ENCODE measurements at places on chromosomes 6 and 20.
A peak's percentile ranks its signal among the peaks of the same experiment; 100 is the strongest.

- DNase-seq, result no peak
Observed at GRCh38 chr6:125340991-125341390, 39.2 kb upstream of the HDDC2 start.

- DNase-seq, result no peak
Observed at GRCh38 chr6:135235716-135236115, 54.6 kb downstream of the MYB start.

GRCh38 chr6:134934793-134935485 is 15.0 kb downstream of the ALDH8A1 start:
- DNase-seq, result peak; percentile 5

GRCh38 chr20:52905241-52905994 is 66.7 kb upstream of the TSHZ2 start:
- DNase-seq, result no peak

- DNase-seq, result no peak
Observed at GRCh38 chr20:52383995-52384621, 192.5 kb upstream of the ZFP64 start.

DNA sequence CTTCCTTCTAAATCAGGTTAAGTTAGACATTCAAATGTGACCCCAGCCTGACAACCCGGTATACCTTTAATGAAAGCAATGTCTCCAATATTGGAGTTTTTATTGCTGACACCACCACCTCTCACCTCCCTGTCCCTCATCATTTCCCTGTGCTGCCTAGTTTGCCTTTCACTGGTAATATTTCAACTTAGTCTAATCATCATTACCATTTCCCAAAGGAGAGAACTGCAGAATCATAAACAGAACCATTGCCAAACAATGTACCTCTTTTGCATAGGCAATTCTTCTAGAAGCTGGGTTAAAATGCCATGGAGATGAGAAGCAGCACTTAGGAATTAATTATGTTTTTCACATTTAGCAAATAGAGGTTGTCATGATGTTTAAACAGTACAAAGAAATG is 370.3 kb downstream of the LAMA2 start:
- DNase-seq, result no peak

- no peak for DNase-seq
Observed at GRCh38 chr6:37488476-37488875, 11.2 kb downstream of the CCDC167 start.

DNA sequence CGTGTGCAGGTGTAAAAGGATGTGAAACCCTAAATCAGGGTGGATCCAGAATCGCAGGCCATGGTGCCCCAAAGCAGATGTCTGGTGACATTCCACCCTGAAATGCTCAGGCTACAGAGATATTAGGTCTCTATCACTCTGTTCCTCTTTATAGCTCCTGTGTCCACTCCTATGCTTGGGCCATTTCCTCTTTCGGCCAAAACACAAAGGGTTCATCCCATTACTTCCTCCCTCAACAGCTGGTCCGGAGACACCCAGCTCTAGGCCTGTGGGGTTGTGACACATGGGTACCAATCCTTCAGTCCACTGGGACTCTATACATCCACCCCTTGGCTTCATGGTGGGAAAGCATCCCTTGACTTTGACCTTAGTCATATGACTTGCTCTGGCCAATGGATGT is 1.7 kb upstream of the SIGLEC1 start:
- DNase-seq, result no peak

DNA sequence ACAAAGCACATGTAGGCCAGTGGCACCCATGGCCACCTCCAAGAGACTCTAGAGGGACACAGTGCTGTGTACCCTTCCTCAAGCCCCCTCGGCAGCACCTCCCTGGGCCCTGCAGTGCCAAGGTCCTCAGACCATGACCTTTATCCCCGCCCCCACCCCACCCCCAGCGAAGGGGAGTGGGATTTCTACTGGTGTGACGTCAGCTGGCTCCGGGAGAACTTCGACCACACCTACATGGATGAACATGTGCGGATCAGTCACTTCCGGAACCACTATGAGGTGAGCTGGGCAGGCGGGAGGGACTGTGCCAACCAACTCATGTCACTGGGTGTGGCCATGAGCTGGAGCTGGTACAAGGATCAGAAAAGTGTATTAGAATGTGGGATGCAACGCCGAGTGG is 38.0 kb downstream of the TTLL9 start:
- no peak for DNase-seq

DNA sequence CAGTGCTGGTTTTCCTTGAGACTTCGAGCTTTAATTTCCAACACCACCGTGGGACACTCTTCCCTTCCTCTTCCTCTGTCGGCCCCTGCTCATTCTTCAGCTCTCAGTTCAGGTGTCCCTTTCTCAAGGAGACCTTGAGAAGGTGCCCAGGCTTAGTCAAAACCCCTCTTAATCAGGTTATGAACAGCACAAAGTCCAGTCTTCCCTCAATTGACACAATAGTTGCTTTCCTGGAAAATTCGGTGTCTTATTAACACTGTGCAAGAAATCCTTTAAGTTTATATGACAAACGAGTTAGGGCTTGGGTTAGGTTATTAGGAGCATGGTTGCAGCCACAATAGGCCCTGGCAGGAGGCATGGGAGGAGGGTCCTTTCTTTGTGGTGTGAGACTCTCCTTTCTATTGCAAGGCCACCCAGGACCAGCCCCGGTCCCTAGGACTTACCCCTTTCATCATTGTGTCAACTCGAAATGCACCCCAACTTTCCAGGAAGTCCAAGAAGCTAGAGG is 1.5 kb upstream of the NSFL1C start:
- no peak for DNase-seq

DNA sequence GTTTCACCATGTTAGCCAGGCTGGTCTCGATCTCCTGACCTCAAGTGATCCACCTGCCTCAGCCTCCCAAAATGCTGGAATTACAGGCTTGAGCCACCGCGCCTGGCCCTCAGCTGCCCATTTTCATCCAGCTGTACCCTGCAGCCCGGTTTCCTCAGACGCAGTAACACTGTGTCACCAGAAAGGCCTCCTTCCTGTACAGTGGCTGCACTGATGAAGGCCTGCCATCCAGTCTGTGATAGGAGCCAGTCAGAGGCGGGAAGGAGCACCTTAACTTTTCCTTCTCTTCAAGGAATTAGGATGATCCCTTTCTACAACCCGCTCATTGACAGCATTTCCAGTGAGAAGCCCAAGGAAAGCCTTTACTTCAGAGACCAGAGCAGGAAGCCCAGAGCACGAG is 75.9 kb downstream of the GFOD1 start:
- no peak for DNase-seq

DNA sequence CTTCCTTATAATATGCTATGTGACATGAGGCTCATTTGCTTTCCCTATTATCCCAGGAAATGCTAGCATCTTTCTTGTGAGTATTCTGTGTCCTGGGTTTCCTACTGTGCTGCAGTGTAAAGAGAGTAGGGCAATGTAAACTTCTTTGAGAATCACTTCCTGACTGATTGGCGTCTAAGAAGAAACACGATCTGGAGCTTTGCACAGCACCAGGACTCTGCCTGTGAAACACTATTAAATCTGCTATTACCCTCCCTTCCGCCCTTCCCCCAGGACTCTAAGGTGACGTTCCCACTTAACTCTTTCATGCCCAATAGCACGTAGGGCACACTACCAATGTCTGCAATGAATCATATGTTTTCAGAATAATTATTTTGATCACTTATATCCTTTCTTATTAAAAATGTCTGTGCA is 607.3 kb upstream of the CITED2 start:
- peak; percentile 58 for DNase-seq

DNA sequence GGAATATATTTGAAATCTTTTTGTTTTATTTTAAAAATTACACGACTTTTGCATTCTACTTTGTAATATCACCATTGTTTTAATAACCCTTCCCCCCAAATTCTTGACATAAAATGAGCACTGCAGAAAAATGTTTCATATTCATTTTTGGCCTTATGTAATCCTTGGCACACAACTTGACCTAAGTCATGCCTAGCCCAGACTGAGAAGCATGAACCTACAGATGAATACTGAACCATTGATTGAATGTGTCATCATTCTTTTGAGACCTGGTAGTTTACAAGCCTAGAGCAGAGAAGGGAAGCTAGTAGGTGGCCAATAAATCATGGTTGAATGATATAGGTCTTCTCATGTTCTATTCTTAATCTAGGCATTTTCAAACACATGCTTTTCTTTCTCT is 89.4 kb upstream of the EDN1 start:
- no peak for DNase-seq

- no peak for DNase-seq
Observed at GRCh38 chr20:62788607-62789006, 7.7 kb upstream of the MRGBP start.

DNA sequence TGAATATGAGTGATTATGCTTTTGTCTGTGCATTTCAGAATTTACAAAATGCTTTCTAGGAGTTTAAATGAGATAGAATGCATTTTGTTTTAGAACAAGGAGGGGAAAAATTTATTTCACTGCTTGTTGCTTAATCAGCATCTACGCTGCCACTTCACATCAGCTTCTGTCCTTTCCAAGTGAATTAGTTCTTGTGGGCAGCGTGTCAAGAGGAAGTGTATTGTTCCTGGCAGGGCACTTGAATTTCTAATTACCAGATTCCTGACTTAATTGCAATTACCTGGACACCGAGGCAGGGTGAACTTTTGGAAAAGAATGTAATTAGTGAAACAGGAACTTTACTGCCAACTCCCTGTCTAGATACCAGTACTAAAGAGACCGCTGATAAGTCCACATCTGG is 263.5 kb downstream of the TMEM242 start:
- DNase-seq, result no peak

- DNase-seq, result no peak
Observed at GRCh38 chr6:107756660-107757355, 67.3 kb downstream of the SCML4 start.

GRCh38 chr6:124872361-124873065 is 89.7 kb upstream of the RNF217 start:
- DNase-seq, result no peak

DNA sequence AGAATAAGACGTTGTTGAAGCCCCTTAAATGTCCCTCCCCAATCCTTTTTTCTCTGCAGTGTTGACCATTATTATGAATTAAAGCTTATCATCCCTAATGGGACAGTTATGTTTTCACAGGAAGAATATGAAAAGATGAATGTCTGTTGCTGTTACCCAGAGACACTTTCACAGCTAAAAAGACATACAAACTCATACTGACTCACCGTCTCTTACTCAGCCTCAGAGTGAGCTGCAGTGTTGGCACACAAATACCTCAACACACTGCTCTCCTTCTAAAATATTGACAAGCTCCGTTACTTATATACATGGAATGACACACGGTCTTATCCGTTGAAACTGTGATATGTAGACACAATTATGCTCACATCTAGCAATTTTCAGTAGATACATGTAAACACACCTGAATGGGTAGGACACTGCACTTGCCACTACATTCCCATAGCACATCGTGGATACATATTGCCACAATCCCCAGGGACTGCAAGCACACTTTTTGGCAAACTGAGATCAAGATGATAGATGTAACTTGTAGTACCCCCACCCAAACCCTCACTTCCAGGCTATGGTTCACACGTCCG is 9.6 kb upstream of the SAPCD1 start:
- no peak for DNase-seq

DNA sequence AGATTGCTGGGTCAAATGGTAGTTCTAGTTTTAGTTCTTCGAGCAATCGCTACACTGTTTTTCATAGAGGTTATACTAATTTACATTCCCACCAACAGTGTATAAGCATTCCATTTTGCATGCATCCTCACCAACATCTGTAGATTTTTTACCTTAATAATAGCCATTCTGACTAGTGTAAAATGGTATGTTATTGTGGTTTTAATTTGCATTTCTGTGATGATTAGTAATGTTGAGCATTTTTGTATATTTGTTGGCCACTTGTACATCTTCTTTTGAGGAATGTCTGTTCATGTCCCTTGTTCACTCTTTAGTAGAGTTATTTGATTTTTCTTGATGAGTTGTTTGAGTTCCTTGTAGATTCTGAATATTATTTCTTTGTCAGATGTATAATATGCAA is 236.2 kb downstream of the GRM1 start:
- no peak for DNase-seq

- no peak for DNase-seq
Observed at GRCh38 chr6:162785632-162786242, 58.0 kb downstream of the PACRG start.

GRCh38 chr6:105374010-105374420 is 28.9 kb downstream of the PREP start:
- no peak for DNase-seq

GRCh38 chr6:26025047-26025893 is 62.0 kb upstream of the HFE start:
- DNase-seq, result no peak

DNA sequence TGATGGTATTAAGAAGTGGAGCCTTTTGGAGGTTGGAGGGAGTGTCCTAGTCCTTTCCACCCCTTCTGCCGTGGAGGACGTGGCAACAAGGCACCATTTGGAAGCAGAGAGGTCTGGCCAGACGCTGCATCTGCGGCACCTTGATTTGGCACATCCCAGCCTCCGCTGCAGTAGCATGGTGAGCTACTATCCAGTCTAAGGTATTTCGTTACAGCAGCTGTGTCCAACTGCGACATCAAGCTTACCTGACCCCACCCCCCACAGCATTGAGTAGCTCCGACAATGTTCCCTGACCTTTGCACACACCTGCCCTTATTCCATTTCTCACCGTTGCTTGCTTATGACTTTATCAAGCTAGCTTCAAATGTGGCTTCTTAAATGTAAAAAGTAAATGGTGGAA is 29.8 kb upstream of the SYNJ2 start:
- DNase-seq, result no peak
